ENCODE measurements at places on chromosomes 2 and 18.

GRCh38 chr2:73269686-73270465, 14.4 kb downstream of the FBXO41 start:
- no peak for DNase-seq

GRCh38 chr2:84815146-84815545, 65.7 kb downstream of the TRABD2A start:
- peak; percentile 61 for DNase-seq

- no peak for DNase-seq
Measured at GRCh38 chr2:152676461-152676860, 40.8 kb downstream of the PRPF40A start.

GRCh38 chr2:202847693-202848524, 23.7 kb downstream of the ICA1L start:
- DNase-seq = no peak

GRCh38 chr18:54766634-54767033, 61.6 kb upstream of the RAB27B start:
- no peak for DNase-seq

- no peak for DNase-seq
Measured at GRCh38 chr2:101986804-101987740, 4.7 kb upstream of the IL1R2 start.

DNA sequence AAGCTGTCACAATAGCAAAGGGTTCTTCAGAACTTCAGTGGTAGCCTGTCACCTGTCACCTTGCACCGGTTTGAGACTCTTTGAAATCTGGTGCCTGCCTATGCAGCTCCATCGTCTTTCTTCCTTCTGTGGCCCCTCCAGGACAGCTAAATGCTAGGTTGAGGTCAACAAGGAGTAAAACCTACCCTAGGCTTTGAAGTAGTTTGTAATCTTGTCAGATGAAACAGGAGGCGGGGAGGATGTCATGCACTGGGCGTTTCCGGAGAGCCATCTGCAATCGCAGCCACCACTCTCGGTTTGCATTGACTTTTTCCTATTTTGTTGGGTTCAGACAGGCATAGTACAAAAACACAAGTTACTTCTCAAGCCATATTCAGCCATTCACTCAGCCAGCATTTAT, 116.7 kb downstream of the LPIN1 start:
- no peak for DNase-seq

GRCh38 chr2:165636959-165637358, 157.1 kb downstream of the GALNT3 start:
- no peak for DNase-seq
